ENCODE measurements at places on chromosomes 2 and 18.

GRCh38 chr2:43302182-43302960 lies 76.0 kb upstream of the ZFP36L2 start:
- no peak for DNase-seq

GRCh38 chr2:29804671-29805070 lies 116.7 kb downstream of the ALK start:
- DNase-seq, result no peak

GRCh38 chr2:158647436-158648231 lies 147.5 kb upstream of the DAPL1 start:
- DNase-seq, result no peak

DNA sequence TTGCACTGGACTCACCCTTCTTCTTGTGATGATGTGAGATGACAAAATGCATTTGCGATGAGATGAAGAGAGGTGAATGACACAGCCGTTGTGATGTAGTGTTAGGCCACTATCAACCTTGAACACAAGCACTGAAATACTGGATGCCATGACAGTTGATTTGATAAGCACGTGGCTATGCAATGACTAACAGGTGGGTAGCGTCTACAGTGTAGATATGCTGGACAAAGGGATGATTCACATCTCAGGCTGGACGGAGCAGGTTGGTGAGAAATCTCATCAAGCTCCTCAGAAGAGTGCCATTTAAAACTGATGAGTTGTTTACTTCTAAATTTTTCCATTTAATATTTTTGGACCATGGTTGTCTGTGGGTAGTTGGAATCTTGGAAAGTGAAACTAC lies 375.8 kb upstream of the LYPD1 start:
- DNase-seq, result no peak

- no peak for DNase-seq
These were observed 196.9 kb downstream of the MREG start for GRCh38 chr2:215816424-215816823.

Data from activated T-helper 1 cell treated with anti-CD3 and anti-CD28 coated beads, Interleukin-2, amount 50 U/mL, for 16 hours (primary cell).